T-cell (primary cell): ENCODE measurements at places on chromosomes 16 and 17.
A peak's percentile ranks its signal among the peaks of the same experiment; 100 is the strongest.

- DNase-seq, result no peak
Observed at GRCh38 chr16:72825912-72826621, 221.9 kb downstream of the ZFHX3 start.

- no peak for DNase-seq
Observed at GRCh38 chr16:54316095-54316889, 29.7 kb upstream of the IRX3 start.

- no peak for DNase-seq
Observed at GRCh38 chr16:9186061-9186460, 94.6 kb downstream of the HAPSTR1 start.

DNA sequence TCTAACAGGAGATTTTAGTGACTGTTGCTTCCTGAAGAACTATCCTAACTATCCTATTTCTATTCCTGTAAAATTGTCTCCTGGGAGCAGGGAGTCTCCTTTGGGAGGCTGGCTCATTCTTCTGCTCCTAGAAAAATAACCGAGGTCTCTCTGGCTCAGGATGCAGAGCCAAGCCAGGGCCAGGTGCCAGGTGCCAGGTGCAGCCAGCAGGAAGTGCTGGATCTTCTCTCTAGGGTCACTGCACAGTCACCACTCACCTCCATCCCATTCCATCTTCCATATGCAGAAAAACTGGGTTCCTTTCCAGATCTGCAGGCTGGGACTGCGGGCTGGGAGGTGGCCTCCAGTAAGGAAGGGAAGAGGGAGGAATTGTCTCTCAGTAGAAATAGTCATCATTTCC lies 3.8 kb upstream of the TMC7 start:
- no peak for DNase-seq

GRCh38 chr16:50388496-50388895 lies 19.7 kb upstream of the BRD7 start:
- no peak for DNase-seq

GRCh38 chr16:85554889-85555718 lies 58.0 kb upstream of the GSE1 start:
- no peak for DNase-seq

DNA sequence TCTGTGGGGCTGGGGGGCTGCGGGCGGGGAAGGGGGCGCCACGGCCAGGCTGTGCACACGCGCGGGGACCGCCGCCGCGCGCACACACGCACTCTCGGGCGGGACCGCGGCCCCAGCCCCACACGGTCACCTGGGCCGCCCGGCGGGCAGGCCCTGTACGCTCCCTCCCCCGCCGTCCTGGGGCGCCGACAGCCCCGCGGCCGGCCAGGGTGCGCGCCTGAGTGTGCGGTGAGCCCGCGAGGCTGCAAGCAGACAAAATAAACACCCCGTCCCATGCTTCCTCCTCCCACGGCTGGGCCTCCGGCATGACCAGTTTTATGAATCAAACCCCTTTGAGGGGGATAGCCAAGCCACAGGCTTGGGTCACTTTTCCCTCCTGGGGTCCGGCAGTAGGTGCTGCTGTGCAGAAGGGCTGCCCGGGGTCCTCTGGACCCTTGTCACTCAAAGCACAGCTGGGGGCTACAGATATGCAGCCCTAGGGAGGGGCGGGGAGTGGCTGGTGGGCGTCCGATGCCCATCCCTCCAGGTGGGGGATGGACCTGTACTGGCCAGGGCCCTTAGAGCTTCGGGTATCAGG lies 441 bp downstream of the VASN start:
- DNase-seq, result peak; percentile 44

DNA sequence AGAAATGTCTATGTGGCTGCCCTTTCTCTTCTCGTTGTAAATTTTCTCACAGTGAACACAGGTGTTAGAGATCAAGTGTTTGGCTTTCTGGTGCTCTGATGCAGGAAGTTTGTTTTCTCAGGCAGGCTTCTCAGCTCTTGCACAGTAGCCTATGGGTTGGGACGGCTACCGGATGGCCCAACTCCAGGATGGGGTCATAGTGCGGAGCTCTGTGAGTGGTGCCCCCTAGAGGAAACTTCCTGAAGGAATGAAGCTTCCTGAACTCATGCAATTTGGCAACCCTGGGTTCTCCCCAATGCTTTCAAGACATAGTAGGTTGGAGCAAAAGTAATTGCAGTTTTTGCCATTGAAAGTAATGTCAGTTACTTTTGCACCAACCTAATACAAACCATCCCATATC lies 407.5 kb upstream of the HSBP1 start:
- no peak for DNase-seq

DNA sequence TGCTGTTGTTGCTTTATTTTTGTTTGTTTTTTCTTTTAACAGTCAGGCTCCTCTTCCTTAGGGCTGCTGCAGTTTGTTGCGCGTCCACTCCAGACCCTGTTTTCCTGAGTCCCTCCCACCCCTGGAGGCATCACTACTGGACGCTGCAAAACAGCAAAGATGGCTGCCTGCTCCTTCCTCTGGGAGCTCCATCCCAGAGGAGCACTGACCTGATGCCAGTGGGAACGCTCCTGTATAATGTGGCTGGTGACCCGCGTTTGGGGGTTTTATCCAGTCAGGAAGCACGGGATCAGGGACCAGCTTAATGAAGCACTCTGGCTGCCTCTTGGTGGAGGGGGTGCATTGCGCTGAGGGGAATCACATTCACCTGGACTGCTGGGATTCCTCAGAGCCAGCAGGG lies 1005.6 kb downstream of the CDH8 start:
- DNase-seq, result no peak

- DNase-seq, result no peak
Observed at GRCh38 chr16:57335366-57335765, 23.2 kb upstream of the CCL22 start.
